ENCODE measurements at places on chromosomes 1 and 21.

GRCh38 chr1:17181781-17182464 lies 23.0 kb upstream of the PADI1 start:
- no peak for DNase-seq

DNA sequence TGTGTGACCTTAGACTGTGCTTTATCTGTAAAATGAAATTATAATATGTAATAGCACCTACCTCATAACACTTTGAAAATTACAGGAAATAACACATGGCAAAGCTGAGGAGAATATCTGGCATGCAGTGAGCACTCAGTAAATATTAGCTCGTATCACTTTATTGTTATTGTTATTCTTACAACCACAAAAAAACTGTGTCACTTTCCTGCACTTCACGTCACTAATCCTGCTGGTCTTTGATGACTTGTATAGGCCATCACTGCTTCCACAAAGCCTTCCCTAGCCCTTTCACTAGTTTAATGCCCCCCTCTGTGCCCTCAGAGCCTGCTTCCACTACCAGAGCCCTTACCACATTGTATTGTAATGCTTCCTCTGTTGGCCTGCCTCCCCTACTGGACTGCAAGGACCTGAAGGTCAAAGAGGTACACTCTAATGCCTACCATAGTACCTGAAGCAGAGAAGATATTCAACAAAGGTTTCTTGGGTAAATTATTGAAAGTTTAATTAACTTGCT lies 231.6 kb downstream of the NFIA start:
- no peak for DNase-seq

GRCh38 chr1:234865171-234866006 lies 255.4 kb upstream of the IRF2BP2 start:
- DNase-seq, result no peak

GRCh38 chr1:193183019-193183627 lies 3.3 kb downstream of the B3GALT2 start:
- DNase-seq, result peak; percentile 54

- DNase-seq, result no peak
These were observed 331.8 kb downstream of the NEGR1 start for GRCh38 chr1:71950579-71950978.

GRCh38 chr1:1270813-1271212 lies 2.8 kb downstream of the UBE2J2 start:
- DNase-seq, result no peak

DNA sequence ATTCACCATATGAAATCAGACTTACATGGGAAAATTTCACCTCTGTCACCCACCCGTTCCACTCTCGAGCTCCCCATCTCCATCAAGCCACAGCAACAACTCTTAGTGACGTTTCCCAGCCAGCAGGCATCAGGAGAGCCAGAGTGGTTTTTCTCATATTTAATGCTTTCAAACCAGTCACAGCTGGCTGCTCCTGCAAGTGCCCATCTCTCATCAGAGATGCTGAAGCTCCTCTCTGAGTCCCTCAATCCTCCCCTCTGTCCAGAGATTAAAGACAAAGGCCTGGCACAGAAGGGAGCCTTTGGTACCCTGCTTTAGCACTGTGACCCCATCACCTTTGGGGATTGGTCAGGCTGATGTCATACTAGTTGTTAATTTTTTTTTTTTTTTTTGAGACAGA lies 277.3 kb downstream of the DNM3 start:
- DNase-seq, result no peak

GRCh38 chr1:4408380-4408779 lies 246.0 kb upstream of the AJAP1 start:
- DNase-seq, result no peak

DNA sequence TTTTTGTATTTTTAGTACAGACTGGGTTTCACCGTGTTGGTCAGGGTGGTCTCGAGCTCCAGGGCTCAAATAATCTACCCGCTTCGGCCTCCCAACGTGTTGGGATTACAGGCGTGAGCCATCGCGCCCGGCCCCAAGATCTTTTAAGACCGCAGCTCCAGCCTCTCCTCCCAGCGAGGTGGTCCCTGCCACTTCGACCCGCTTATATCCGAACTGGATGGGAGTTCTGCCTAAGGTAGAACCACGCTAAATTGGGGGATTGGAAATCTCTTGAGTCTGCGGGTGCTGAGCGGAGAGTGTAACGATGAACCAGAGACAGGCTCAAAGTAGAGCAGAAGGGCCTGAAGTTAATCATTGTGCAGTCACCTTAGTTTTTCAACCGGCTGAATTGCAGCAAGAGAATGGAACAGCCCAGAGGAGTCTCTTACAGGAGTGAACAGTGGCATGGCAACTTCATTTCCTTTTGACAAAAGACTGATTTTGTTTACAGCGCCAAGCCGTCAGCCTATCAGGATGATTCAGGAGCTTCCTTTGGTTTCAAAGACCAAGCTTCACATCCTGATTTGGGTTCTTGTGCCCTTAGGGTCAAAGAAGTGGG lies 726 bp upstream of the CYB5R1 start:
- no peak for DNase-seq

GRCh38 chr21:46097336-46098293 lies at the start of gene COL6A2:
Gene COL6A2 (plus strand): TSS chr21:46098112.
- DNase-seq, result peak; percentile 10

DNA sequence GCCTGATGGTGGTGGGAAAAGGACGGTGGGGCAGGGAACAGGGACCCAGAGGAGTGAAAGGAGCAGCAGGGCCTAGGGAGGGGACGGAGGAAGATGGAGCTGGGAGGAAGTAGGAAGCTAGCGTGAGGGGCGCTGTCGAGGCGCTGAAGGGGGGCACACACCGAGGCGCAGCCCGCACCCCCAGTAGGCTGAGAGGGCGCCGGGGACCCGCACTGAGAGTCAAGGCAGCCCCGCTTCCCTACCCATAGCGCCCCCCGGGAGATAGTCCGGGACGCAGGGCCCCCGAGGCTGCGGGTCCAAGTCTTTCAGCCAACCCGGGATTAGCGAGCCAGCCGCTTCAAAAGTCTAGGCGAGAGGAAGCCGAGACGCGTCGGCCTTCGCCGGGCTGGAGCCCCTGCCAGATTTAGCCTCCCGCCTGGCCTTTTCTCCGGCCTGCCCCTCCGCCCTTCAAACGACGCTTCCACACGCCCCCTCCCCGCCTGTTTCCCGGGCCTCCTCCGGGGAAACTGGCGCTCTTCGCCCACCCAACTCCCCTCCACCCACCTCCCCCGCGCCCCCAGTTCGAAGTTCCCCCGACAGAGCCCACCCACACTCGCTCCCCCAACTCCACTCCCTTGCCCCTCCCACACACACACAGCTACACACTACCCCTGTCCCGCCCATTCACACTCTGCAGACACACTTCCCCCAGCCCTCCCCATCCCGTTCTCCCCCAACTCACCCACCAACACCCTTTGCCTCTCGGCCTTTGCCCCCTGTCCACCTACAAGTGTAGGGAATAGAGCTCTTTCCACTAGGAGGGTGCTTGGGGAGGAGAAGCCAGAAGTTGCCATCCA lies 7.8 kb upstream of the PROX1 start:
- no peak for DNase-seq

DNA sequence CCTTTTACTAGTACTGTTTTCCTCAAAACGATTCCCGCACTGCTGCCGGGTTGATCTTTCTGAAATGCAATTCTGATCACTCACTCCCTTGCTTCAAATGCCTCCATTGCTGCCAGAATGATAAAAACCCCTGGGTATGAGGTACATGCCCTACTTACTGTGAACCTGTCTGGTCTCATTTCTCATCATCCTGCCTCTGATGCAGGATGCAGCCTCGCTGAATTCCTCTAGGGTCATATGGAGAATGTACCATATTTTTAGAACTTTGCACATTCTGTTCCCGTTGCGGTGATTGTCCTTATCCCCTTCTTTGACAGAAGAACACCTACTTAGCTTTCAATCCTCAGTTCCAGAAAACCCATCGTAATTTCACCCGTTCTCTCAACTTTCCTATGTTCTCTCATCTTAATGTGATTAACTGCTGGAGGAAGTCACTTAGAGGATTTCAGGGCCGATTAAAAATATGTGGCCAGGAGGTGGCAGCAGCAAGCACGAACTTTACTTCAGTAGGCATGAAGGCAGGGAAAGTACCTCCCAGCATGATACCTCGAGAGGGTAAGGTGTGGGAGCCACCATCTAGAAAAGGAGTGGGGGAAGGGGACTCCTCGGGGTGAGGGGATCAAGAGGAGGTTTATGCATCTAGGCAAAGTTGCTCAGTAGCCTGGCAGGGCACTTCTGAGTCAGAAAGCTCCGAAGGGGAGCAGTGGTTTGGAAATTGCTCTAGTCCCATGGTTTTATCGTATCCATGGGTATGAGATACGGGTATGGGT lies 361.5 kb upstream of the ZP4 start:
- peak; percentile 10 for DNase-seq

- DNase-seq, result no peak
These were observed 382.3 kb downstream of the SIPA1L2 start for GRCh38 chr1:232247669-232248068.

DNA sequence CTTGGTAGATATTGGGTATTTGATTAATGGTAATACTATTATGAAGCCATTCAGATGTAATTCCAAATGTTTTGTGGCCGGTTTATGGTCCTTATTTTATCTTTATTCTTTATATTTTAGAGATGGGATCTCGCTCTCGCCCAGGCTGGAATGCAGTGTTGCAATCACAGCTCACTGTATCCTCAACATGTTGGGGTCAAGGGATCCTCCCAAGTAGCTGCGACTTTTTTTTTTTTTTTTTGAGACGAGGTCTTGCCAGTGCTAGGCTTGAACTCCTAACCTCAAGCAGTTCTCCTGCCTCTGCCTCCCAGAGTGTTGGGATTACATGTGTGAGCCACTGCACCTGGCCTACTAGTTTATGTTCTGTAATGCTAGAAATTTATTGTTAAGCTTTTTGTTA lies 4.7 kb downstream of the DDI2 start:
- no peak for DNase-seq

GRCh38 chr1:192474080-192474683 lies 101.4 kb upstream of the RGS1 start:
- DNase-seq, result peak; percentile 30

DNA sequence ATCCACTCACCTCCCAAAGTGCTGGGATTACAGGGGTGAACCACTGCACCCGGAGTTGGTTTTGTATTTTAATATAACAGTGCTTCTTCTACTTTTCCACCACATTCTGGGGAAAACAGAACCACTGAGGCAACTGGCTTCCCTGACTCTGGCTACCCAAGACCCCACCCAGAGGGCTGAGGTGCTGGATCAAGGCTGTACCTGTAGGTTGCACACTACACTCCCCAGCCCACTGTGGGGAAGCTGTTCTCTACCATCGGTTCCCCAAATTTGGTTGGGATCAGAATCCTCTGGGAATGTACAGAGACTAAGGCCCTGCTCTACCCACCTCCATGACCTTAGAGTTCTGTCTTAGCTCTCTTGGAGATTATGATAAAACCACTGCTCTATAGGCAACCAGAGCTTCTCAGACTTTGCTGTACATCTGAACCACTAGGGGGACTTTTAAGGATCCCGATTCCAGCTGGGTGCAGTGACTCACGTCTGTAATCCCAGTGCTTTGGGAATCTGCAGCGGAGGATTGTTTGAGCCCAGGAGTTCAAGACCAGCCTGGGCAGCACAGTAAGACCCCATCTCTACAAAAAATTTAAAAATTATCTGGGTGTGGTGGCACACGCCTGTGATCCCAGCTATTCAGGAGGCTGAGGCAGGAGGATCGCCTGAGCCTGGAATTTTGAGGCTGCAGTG lies 51.6 kb downstream of the GNG4 start:
- peak; percentile 71 for DNase-seq

DNA sequence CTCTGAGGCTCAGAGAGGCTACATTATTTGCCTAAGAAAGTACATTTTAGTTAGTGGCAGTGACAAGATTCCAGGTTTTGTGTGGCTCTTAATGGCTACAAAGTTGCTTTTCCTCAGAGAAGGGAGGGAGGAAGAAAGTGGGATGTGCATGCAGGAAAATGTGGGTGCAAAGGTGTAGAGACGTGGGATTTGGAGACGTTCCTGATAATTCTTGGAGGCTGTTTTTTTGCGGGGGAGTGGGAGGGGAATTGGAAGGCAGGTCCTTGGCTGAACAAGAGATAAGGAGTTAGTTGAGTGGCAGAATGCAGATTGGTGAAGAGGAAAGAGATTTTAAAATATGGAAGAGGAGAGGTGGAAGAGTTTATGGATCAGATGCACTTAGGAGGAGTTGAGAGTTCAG lies 258.1 kb downstream of the GRIK3 start:
- DNase-seq, result no peak

GRCh38 chr1:72284348-72285073 lies 2.2 kb upstream of the NEGR1 start:
- no peak for DNase-seq

- peak; percentile 44 for DNase-seq
These were observed 9.2 kb upstream of the TTC22 start for GRCh38 chr1:54810153-54810942.

GRCh38 chr1:237911911-237912310 lies 21.2 kb upstream of the ZP4 start:
- no peak for DNase-seq

GRCh38 chr1:25832336-25833037 lies 12.7 kb downstream of the MTFR1L start:
- DNase-seq, result no peak

DNA sequence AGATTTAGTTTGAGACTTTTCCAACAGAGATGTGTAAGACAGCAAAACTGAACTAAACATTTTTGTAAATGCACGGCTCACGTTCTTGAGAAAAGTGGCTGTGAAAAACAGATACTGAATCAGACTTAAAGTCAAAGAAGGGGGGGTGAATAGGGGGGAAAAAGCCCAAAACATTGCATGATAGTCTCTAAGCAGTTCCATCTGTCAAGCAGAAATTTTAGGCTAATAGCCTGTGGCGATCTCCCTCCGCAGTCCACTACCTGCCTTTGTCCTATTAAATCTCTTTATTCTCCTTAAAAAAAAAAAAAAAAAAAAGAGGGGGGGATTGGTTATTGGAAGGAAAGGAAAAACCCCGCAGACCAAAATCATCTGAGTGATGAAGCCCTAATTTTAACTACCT lies 217.6 kb upstream of the NFIA start:
- no peak for DNase-seq

- DNase-seq, result no peak
These were observed 74.3 kb upstream of the SIPA1L2 start for GRCh38 chr1:232704256-232704655.

- DNase-seq, result no peak
These were observed 308.1 kb downstream of the ADGRL2 start for GRCh38 chr1:82108843-82109242.

GRCh38 chr1:30551603-30552002 lies 171.8 kb downstream of the MATN1 start:
- no peak for DNase-seq

- DNase-seq, result no peak
These were observed 814 bp downstream of the A3GALT2 start for GRCh38 chr1:33319949-33320618.

DNA sequence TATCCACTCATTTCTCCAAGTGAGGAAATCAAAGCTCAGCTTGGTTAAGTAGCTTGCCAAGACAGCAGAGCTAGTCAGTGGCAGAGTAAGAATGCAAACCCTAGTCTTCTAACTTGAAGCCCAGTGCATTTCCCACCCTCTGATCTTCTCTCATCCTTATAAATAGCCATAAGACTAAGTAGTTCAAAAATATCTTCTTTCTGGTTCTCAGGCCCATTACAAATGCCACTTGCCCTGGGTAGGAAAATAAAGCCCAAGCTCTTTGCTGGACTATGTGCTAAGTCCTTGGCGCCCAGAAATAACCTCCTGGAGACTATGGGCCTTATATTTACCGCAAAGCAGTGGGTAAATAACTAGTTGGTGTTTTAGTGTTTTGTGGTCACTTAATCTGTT lies 505.8 kb downstream of the PLPP3 start:
- DNase-seq, result no peak

- peak; percentile 30 for DNase-seq
These were observed 6.0 kb upstream of the MAP1LC3C start for GRCh38 chr1:242004751-242005495.

GRCh38 chr1:26300578-26301275 lies 5.7 kb downstream of the UBXN11 start:
- DNase-seq, result no peak
